ENCODE measurements at places on chromosomes 12 and 14. TPM values are rescaled to one million over a fixed set of nuclear protein-coding genes. Genes with fewer than 3 reads are reported as not detected.

The KRT6C gene
- not detected for total RNA-seq

The SERPINA12 gene
- total RNA-seq: not detected

The ARHGAP9 gene
- not detected for total RNA-seq

The VRTN gene
- not detected for total RNA-seq

The NANOG gene
- not detected for total RNA-seq
